ENCODE measurements at places on chromosomes 7 and 10.
A peak's percentile ranks its signal among the peaks of the same experiment; 100 is the strongest.

GRCh38 chr7:69095649-69096048, 502.6 kb upstream of the AUTS2 start:
- no peak for DNase-seq

GRCh38 chr7:45146531-45147379, 10.8 kb upstream of the RAMP3 start:
- DNase-seq: no peak

GRCh38 chr7:27802999-27803398, 63.0 kb downstream of the TAX1BP1 start:
- no peak for DNase-seq

DNA sequence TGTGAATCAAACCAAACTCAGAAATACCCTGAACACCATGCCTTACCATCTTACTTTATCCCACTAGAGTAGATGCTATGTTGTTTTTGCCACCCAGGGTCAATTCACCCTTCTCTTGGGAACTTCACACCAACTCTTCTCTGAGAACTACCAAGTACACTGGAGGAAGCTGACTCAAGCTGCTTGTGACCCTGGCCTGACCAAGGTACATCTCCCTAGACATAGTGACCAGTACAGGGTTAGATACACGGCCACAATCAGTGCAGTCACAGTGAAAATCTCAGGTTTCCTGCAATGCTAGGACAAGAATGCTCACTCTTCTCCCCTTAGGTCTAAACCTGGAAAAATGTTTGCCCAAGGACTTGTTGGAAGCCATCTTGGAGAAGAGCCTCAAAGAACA, 31.8 kb downstream of the EZH2 start:
- DNase-seq: no peak

DNA sequence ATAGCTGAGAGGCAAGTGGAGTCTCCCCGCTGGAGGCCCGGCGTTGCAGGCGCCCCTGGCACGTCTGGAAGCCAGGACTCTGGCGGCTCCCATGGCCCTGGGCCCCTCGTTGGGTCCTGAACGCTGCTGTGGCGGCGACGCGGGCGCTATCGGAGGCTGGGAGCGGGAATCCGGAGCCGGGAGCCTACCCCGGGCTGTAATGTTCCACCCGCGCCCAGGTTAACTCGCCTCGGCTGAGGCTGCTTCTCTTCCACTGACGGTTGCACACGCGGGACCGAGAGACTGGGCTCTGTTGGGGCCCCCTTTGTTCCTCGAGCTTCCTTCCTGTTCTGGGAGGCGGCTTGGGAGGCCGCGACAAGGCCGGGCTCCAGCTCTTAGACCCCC, 1.3 kb upstream of the HOXA5 start:
- DNase-seq: no peak

GRCh38 chr10:95675403-95676116, 18.2 kb downstream of the TCTN3 start:
- no peak for DNase-seq

DNA sequence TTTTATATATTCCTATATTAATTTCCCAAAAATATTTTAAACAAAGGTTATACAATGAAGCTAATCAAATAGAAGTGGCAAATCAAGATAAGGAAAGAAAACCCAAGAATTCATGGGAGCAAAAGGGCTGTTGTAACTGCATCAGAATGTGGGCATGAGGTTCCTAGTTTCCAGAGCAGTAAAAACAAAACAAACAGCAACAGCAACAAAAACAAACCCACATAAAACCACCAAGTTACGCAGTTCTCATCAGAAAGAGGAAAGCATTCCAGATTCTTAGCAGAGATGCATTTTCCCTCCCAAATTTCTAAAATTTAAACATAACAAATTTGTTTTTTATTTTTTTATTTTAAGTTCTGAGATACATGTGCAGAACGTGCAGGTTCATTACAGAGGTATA, 34.8 kb upstream of the MSMB start:
- no peak for DNase-seq

DNA sequence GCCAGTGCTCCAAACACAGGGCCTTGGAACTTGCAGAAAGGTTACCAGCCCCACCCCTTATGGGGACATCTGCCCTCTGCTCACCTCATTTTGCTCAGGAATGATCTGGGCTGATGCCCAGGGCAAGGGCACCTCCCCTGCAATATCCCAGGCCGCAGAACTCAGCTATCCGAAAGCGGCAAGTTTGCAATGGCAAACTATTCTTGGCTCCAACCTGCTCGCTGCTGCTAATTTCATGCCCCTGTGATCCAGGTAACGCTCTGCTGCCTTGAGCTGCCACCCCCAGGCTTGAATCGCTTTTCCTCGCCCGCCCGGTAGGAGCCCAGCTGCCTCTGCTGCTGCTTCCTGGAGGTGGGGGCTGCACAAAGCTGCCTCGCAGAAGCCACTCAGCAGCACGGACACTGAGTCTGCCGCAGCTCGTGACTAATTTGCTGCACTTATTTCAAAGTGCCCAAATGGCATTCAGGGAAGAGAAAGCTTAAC, 18.2 kb downstream of the SLC29A3 start:
- no peak for DNase-seq

DNA sequence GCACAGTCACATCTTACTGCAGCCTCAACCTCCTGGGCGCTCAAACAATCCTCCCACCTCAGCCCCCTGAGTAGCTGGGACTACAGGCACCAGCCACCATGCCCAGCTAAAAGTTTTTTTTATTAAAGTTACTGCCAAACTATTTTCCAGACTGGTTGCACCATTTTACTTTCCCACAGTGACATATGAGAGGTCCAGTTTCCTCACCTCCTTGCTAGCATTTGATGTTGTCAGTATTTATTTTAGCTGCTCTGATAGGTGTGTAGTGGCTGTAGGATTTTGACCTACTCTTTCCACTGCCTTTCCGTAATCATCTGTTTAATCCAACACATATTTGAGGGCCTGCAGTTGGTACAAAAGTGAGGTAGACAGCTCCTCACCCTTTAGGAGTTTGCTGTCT, 5.4 kb upstream of the UBE3C start:
- DNase-seq: no peak

DNA sequence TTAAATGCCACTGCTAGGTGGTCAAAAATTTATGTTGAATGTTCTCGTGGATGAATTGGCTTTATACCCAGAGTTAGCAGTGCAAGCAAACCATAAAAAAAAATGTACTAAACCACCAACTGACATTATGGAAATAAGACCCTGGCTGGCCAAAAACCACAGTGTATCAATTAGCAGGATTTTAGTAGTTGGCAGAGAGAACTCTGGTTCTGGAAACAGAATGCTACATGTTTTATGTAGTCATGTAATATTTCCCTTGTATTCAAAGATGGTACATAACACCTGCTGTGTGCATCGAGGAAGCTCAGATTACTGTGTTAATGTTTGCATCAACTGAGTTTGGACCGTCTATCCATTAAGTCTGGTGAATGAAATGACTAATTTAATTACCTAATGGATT, 618.5 kb downstream of the CCSER2 start:
- peak; percentile 88 for DNase-seq
